ENCODE measurements at places on chromosomes 16 and 17.

GRCh38 chr17:38706505-38707216 lies 1.6 kb downstream of the MLLT6 start:
- DNase-seq, result peak; percentile 41

DNA sequence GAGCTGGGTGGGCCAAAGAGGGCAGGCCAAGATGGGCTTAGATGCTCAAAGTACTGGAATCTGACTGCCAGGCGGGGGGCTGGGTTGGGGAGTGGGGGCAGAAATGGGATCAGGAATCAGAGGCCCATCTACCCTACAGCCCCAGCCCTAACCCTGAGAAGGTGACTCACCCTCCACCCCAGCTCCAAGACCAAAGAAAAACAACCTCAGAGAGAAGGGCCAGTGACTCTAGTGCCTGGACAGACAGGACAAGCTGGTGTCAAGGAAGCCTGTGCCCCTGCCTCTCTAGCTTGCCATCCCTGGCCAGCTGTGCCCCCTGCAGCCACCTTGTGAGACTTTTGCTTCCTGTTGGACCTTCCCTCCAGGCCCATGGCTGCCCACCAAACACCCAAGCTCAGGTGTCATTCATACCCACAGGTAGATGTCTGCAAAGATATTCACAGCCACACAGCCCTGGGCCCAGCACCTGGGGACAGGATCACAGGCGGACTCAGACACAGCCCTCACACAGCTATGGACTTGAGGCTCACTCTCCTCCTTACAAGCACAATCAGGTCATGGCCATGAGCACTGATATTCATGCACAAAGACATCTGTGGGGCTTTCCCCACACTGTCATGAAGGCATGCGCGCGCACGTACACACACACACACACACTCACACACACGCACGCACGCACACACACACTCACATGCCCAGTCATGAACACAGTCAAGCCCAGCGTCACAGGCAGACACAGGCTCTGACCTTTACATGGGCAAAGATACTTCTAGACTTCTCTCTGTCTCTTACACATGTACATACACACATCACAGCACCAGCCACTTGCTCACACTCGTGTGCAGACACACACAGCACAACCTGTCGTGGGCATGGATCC lies 2.8 kb downstream of the WNT3 start:
- no peak for DNase-seq

DNA sequence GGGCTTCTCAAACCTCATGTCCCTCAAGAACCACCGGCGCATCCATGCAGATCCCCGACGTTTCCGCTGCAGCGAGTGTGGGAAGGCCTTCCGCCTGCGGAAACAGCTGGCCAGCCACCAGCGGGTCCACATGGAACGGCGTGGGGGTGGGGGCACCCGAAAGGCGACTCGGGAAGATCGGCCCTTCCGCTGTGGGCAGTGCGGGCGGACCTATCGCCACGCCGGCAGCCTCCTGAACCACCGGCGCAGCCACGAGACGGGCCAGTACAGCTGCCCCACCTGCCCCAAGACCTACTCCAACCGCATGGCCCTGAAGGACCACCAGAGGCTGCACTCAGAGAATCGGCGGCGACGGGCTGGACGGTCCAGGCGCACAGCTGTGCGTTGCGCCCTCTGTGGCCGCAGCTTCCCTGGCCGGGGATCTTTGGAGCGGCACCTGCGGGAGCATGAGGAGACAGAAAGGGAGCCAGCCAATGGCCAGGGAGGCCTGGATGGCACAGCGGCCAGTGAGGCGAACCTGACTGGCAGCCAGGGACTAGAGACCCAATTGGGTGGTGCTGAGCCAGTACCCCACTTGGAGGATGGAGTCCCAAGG lies 5.9 kb downstream of the ZNF646 start:
- no peak for DNase-seq

DNA sequence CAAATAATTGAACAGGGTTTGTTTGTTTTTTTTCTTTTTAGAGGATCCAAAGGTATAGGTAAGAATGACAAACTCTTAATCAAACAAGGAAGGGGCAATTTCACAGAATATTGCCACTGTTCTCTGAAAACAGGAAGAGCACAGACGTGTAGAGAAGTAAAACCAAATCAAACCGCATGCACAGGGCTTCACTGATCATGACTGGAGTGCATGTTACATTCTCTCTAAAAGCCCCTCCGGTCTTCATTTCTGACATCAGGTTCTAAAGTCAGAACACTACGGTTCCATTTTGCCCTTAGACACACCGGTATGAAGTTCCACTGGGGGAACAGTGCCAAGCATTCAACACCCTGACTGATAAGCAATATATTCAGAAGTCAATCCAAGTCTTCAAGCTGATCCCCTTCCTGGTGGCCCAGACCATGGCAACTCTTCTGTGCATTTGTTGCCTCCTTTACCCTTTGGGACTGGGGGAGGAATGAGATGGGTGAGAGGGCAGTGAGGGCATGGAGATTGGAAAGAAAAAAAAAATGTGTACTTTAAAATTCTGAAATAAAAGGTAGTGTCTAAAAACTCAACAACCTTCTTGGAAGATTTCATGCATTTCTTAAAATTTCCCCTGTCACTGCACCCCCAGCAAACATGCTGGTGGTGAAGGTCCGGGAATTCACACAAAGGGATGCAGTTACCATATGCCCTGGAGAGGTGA lies 1.4 kb downstream of the MMD start:
- peak; percentile 7 for DNase-seq

DNA sequence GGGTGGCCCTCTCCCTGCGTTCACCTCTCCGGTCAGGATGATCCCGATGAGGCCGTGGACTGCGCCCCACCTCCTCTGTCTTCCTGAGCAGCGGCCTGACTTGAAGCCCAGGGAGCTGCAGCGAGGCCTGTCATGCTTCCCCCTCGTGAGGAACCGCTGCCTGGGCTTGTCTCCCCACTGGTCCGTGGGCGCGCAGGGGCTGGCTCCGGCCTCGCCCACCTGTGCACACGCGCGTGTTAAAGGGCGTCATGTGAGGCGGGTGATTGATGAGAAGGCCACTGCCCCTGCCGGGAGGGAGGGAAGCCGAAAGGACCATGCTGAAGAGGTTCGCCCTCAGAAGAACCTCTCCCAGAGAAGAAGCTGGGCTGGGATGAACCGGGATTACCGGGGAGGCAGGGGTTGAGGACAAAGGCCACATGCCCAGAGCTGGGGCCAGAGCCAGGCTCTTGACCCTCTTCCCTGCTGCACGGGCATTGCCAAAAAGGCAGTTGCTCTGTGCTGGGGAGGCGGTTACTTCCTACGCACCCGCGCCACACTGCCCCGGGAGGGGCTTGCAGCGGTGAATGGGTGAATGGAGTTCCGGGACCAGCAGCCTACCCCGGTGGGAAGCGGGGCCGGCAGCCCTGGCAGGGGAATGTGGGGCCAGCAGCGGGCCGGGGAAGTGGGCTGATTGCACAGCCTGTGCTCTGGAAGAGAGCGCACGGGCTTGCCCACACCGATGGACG lies 85.9 kb upstream of the GSE1 start:
- no peak for DNase-seq

- DNase-seq, result no peak
Measured at GRCh38 chr17:65704731-65705130, 143.3 kb upstream of the AXIN2 start.

DNA sequence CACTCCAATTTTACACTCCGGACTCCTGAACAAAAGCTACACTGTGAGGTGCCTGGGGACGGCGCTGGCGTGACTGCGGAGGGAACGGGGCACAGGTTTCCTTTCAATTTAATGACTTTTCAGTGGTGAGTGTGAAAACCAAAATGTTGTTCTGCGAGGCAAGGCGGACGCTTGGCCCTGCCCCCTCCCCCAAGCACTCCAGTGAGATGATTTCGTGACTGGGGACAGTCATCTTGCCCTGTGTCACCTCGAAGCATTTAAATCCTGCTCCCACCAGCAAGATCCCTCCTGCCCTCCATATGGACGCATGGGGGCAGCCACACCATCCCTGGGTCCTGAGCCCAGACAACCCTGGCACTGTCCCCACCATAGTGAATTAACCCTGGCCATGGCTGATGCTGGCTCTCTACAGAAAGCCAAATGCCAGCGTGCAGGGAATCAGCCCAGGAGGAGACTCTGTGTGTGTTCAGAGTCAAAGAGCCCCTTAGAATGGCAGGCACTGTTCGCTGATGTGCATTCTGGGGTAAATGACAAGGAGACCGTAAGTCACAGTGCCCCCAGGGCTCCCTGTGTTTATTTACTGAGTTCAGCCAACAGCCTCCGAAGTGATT lies 41.0 kb downstream of the C16orf95 start:
- DNase-seq, result no peak

DNA sequence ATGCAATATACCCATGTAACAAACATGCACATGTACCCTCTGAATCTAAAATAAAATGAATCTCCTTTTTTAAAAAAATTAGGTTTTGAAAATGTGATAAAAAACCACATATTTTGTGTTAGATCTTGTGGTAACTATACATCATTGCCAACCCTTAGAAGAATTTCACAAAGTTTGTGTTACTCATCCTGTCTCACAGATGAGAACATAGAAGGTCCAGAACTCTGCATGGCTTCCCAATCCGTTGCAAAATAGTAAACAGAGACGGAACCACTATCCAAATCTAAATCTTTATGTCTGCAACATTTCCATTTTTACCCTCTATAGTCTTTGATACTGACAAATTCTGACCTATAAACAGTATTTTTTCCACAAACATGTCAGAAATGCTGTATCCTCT lies 759.9 kb downstream of the KCNJ2 start:
- no peak for DNase-seq

Data from stimulated activated CD4-positive, alpha-beta T cell treated with anti-CD3 and anti-CD28 coated beads, Interleukin-4, amount 100 ng/mL, for 24 hours (primary cell).